T-helper 17 cell (primary cell): ENCODE measurements at places on chromosomes 1 and 21. TPM values are rescaled to one million over a fixed set of nuclear protein-coding genes. Genes with fewer than 3 reads are reported as not detected.

The PTPRC gene
- 697 TPM for total RNA-seq

The CCDC30 gene
- total RNA-seq, result 2.9 TPM

The SAMSN1 gene
- total RNA-seq, result 33.7 TPM

The RPS8 gene
- 3,014 TPM for total RNA-seq

DNA sequence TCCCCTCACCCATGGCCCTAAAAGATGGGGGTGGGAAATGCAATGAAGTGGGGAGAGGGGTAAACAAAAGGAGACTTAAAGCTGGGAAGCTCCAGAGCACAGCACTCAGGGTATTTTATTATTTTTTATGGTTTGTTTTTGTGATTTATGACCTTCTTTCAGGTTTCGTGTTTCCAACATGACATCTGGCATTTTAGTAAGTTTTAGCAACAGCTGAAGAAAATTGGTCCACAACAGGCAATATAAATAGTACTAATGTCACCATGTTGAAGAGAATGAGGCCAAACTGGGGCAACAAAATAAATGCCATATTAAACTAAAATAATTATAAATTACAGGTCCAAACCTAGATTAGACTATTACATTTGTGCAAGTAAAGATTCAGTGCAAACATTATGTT lies 56.3 kb downstream of the TBX15 start:
- no peaks in the 10 kb centered on the region for H3K36me3 ChIP-seq
- no peak overlapping the region for H3K27ac ChIP-seq
- DNase-seq, result no peak
- no peaks in the 10 kb centered on the region for H3K4me1 ChIP-seq

The CCDC185 gene
- total RNA-seq, result not detected

The RGSL1 gene
- total RNA-seq, result not detected

- no peak for DNase-seq
- H3K27me3 ChIP-seq, result no peaks in the 10 kb centered on the region
- H3K4me1 ChIP-seq, result peaks cover 3% of the 10 kb centered on the region
- H3K4me3 ChIP-seq, result no peak overlapping the region
These were observed 43.5 kb downstream of the CHIA start for GRCh38 chr1:111334169-111334568.

DNA sequence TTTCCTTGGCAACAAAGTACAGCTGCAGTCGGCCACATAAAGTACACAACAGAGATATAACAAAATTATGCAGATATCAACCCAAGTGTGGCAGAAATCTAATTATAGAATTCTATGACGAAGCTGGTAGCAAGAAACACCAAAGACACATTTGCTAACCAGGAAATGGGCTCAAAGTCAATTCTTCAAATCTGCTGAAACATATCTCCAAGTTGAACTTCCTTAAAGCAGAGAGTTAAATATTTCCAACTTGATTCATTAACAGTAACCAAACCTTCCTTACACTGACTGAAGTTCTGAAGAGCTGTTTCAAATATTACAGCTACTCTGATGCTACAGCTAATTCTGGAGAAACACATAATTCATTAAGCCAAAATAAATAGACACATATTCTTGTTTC lies 67.6 kb upstream of the SDC3 start:
- peaks cover 9% of the 10 kb centered on the region for H3K36me3 ChIP-seq
- no peak overlapping the region for H3K4me3 ChIP-seq
- H3K4me1 ChIP-seq, result peaks cover 33% of the 10 kb centered on the region
- DNase-seq, result no peak
